CD4-positive, alpha-beta T cell treated with Interleukin-1 beta for 1 hour (primary cell): ENCODE measurements at places on chromosomes 4 and X.

- no peak for DNase-seq
These were observed 137.4 kb downstream of the BMP15 start for GRCh38 chrX:51047950-51048349.

- DNase-seq = no peak
These were observed 11.2 kb upstream of the UBA6 start for GRCh38 chr4:67712000-67712625.

- no peak for DNase-seq
These were observed 133.8 kb upstream of the ATP6AP2 start for GRCh38 chrX:40446921-40447320.

- no peak for DNase-seq
These were observed 96.6 kb upstream of the ADRA2C start for GRCh38 chr4:3669553-3669949.
